Stimulated activated CD8-positive, alpha-beta memory T cell treated with anti-CD3 and anti-CD28 coated beads, Interleukin-7, amount 100 ng/mL, for 48 hours (primary cell): ENCODE measurements at places on chromosomes 1 and 21.

GRCh38 chr21:38927776-38928175 lies 122.0 kb downstream of the ETS2 start:
- no peak for DNase-seq

DNA sequence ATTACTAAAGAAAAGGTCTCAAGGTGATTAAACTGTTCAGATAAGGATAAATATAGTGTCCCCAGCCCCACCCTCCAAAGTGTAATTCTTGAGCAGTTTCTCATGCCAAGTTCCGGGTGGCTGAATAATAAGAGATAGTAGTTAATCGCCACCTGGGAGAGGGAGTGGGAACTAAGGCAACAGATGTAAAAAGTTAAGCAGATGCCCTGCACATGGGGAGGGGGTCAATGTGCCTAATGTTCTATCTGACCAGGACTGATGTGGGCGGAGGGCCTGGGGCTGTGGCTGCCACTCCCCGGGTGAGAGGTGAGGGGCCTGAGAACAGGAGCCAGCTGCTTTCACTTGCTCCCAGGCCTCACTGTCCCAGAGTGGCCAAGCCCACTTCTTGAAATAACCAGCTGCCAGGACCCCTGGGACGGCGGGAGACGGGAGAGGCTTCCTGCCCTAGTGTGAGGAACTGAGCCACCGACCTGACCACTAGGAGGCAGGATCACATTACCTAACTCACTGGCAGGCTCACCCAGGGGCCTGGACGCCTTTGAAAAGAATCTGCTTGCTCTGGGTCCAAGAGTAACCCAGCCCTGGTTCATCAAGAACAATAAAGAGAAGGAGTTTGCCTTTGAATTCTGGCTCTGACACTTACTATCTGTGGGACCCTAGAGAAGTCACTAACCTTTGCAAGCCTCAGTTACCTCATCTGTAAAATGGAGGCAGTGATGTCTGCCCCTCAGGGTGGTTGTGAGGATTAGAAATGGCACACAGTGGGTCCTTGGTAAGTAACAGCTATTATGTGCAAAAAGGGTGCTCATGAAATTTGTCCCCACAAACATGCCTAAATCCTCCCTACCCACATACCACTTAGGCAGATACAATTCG lies 179.2 kb downstream of the ATG4C start:
- no peak for DNase-seq

DNA sequence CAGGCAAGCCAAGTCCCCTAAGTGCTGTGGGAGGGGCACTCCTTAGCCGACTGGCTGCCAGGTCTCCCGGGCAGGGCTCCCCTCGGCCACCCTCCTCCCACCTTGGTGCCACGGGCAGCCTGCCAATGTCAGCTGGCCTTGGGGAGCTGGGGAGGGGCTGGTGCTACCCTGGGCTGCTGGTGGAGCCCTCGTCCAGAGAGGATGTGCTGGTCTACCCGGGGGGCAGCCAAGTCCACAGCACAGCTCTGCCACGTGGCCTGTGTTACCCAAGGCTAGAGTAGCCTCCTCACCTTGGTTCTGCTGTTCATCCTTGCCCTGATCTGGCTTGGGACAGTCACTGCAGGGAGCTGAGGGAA lies 42.9 kb downstream of the CRYAA start:
- no peak for DNase-seq

GRCh38 chr1:25566176-25566729 lies 22.8 kb downstream of the LDLRAP1 start:
- no peak for DNase-seq

- DNase-seq: no peak
These were observed 77.2 kb downstream of the LAMC1 start for GRCh38 chr1:183100361-183100974.

GRCh38 chr1:179706339-179706941 lies 36.7 kb upstream of the FAM163A start:
- peak; percentile 12 for DNase-seq

DNA sequence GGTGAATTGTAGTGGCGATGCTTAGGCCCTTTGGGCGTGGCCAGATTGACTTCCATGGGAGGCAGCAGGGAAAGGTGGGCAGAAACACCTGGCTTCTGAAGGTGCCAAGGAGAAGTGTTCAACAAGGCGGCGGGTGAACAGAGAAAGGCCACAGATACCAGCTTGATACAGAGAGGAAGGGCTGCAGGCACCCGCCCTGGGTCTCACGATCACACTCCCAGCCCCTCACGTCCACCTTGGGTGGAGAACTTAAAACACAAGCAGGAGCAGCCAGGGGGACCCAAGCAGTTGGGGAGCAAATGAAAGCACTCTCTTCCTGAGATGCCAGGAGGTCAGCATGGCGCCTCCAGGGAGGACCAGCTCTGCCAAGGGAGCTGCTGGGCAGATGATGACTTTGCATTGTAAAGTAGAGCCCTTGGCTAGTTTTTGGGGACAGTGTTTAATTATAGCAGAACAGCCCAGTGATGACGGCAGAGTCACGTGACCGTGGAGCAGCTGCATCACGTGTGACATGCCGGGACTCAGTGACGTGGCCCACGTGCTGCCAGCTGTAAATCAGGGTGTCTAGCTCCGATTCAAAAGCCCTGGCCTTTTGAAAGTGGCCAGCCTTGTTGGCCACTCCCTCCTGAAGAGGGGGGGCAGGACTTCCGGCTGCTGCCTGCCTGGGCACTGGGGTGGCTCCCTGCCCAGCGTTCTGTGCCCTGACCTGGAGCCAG lies 19.0 kb downstream of the SLC37A1 start:
- DNase-seq: no peak

DNA sequence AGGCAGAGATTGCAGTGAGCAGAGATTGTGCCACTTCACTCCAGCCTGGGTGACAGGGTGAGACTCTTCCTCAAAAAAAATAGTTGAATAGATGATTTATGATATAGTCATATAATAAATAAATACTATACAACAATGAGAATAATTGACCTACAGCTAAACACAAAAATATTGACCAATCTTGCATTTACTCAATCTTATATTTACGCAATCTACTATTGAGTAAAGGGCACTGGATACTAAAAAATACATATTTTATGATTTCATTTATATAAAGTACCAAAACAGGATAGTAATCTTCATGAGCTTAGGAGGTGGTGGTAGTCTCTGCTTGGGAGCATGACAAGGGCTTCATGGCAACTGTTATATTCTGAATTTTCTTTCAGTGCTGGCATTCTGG lies 19.1 kb upstream of the GBP3 start:
- DNase-seq: no peak

DNA sequence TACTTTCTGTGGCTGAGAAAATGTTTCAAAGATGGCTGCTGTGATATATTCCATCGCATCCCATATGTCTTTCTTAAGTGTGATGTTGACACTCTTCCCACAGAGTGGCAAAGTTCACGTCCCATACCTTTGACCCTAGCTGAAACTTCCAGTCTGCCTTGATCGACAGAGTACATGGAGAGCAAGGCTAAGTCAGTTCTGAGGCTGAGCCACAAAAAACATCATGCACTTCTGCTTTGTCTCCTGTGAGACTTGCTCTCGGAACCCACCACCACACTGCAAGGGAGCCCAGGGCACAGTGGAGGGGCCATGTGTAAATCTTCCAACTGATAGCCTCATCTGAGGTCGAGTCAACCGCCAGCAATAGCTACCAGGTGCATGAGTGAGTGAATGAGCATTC lies 431.9 kb upstream of the RUNX1 start:
- DNase-seq: no peak

GRCh38 chr1:215104283-215104682 lies 21.7 kb downstream of the KCNK2 start:
- no peak for DNase-seq

GRCh38 chr1:169108863-169109560 lies 2.5 kb downstream of the ATP1B1 start:
- DNase-seq: no peak

- no peak for DNase-seq
These were observed 277.5 kb upstream of the ADAMTS5 start for GRCh38 chr21:27244352-27244751.

- no peak for DNase-seq
These were observed 104.8 kb downstream of the RGS2 start for GRCh38 chr1:192913683-192914082.

DNA sequence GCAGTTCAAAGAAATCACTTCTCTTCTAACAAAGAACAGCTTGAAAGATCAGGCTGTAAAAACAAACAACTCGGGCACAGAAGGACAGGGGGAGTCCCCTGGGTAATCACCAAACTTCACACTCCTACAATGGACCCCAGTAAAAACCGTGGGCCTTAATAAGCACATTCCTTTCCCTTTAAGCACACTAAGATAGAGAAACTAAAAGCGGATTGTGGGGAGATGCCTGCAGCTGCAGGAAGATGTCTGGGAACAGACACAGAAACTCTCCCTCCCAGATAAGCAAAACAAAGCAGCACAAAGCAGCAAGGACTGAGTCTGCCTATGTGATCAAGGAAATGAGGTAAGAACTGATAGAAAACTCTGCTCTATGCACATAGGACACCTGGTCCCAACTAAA lies 37.6 kb upstream of the CTBS start:
- DNase-seq: no peak

DNA sequence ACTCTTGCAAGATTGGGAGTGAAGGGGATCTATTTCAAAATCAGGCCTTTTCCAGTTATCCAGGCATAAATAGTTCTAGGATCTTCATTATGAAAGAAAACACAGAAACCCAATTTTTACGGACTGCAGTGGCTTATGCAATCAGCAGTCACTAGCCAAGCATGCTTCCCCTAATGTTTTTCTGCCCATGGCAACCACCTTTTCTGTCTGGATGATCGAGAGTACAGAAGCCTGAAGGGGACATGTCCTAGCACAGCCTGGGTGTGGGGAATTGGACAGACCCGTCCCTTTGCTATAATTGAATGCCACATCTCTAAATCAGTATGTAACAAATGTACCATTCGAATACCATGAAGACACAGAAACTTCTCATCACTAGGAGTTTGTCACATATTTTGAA lies 29.8 kb upstream of the NCAM2 start:
- no peak for DNase-seq

DNA sequence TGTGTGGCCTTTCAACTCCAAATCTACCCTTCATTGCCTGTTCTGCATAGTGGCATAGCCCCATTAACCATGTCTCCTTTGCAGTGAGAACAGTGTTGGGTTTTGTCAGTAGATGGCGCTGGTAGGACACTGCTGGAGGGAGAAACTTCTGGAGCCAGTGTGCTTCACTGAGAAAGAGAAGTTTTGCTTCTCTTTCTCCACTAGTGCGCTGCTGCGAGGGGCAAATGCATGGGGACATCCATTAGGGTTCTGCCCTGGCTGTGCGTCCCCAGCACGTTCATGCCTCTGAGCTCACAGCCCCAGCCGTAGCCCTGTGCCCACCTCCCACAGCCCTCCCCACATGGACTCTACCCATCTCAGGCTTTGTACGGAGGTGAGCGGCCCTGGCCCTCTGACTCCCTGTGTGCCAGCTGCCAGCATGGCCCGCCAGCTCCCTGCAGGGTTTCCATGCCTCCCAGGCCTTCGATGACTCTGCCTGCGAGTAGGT lies 53.1 kb downstream of the RIMS3 start:
- peak; percentile 18 for DNase-seq

GRCh38 chr1:24720152-24720551 lies 25.1 kb upstream of the CLIC4 start:
- DNase-seq: no peak

GRCh38 chr1:197567442-197567841 lies 207.8 kb downstream of the DENND1B start:
- DNase-seq: no peak

DNA sequence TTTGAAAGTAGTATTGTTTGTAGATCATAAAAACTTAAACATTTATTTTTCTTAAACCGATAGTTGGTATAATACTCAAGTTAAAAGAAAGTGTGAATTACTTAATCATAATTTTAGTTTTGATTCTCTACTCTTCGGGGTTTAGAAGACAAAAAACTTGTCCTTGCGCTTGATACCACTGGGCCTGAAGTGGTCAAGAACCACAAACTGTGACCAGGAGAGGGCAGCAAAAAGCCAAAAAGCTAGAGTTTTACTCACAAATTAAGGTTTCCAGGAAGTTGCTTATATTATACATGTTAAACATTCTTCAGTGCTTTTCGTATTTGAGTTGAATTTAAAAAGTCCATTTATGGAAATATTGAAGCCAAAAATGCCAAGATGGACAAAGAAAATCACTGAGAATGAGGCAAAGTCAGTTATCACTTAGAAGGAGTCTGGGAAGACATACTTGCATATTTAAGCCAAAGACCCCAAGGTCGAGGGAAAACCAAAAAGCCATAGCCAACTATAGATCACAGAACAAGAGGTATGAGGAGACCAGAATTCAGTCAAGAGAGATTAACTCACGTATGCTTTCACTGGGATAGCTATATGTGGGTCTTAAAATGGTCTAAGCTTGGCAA lies 34.2 kb downstream of the EFCAB7 start:
- DNase-seq: no peak

- no peak for DNase-seq
These were observed 1.7 kb downstream of the HLX start for GRCh38 chr1:220880726-220881506.

DNA sequence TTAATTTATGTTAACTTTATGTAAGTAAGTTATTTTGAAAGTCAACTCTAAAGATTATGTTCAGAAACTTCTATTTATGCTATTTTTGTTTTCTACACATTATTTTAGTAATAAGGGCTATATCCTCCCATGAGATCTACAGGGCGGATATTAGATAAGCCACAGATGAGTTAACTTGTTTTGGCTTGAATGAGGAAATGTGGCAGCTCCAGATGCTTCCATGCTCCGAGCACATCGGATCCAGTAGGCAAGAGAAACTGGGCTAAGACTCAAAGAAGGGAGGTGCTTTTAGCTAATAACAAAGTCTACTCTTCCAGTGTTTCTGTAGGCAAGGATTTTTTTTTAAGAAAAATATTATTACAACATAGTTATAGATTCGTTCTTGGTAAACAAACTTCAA lies 20.0 kb upstream of the LAMC1 start:
- DNase-seq: no peak

DNA sequence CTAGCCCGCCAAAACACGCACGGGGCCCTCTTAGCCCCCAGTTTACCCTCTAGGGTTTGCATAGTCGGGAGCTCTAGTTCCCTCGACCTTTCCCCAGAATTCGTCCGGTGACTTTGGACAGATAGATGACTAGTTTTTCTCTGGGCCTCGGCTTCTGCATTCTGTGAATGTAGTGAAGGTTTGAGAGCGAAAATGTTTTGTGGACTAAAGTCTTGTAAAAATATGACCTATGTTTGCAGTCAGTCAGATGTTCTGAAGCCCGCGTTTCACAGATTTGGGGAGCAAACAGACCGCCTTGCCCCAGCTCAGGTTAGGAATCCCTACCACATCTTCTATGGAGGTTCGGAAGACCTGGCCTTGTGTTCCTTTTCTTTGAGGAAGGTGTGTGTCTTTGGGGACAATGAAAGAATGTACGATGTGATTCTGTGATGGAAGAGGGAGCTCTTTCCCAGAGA lies 401 bp downstream of the UQCRH start:
- DNase-seq: no peak

- DNase-seq: no peak
These were observed 42.9 kb downstream of the KCNJ15 start for GRCh38 chr21:38299671-38300070.

- no peak for DNase-seq
These were observed 152.0 kb upstream of the IGSF21 start for GRCh38 chr1:17955302-17956285.

DNA sequence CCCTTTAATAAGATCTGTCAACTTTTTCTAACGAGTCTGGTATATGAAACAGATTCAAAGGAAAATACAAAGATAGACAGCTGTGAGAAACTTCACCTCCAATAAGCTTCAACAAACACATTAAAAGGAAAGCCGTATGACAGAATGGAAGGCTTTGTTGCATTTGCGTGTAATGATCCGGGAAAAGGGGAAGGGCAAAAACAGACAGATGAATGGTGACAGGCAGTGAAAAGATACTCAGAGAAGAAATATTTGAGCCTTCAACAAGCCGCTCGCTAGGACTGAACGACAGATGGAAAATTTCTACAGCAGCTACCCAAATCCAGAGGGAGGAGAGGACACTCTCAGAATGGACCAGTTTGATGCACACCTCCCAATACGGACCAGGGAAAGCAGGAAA lies 14.9 kb downstream of the COPA start:
- DNase-seq: no peak
